Foreskin keratinocyte (primary cell): ENCODE measurements at places on chromosomes 4 and X. TPM values are rescaled to one million over a fixed set of nuclear protein-coding genes. Genes with fewer than 3 reads are reported as not detected.

The MUC7 gene
- polyA plus RNA-seq, result not detected in 2 replicates

GRCh38 chrX:155715141-155715540 is 102.4 kb upstream of the TMLHE start:
- DNase-seq, result peak; percentile 38

The MAP3K15 gene
- 0.07 TPM in 1 of 2 replicates, not detected in the other for polyA plus RNA-seq

The MAGEA11 gene
- polyA plus RNA-seq, result not detected in 2 replicates

The GAGE2A gene
- not detected in 2 replicates for polyA plus RNA-seq
